ENCODE measurements at places on chromosomes 5 and 9. TPM values are rescaled to one million over a fixed set of nuclear protein-coding genes. Genes with fewer than 3 reads are reported as not detected.

Gene TAF11L5
- not detected for total RNA-seq

Gene ADAMTS2
- total RNA-seq = 27.1 TPM

Gene LSM11
- total RNA-seq = 8.1 TPM

Gene NUDCD2
- 17.8 TPM for total RNA-seq

Gene STC2
- total RNA-seq = 4.2 TPM

Gene TAF11L4
- total RNA-seq = not detected

Gene MELK
- 0.52 TPM for total RNA-seq

Gene WDR38
- total RNA-seq = not detected

Gene LRRC19
- not detected for total RNA-seq

Gene DMRTA1
- 0.24 TPM for total RNA-seq

GRCh38 chr5:122816756-122817155 is 28.7 kb upstream of the SNX24 start:
- no peak for DNase-seq

DNA sequence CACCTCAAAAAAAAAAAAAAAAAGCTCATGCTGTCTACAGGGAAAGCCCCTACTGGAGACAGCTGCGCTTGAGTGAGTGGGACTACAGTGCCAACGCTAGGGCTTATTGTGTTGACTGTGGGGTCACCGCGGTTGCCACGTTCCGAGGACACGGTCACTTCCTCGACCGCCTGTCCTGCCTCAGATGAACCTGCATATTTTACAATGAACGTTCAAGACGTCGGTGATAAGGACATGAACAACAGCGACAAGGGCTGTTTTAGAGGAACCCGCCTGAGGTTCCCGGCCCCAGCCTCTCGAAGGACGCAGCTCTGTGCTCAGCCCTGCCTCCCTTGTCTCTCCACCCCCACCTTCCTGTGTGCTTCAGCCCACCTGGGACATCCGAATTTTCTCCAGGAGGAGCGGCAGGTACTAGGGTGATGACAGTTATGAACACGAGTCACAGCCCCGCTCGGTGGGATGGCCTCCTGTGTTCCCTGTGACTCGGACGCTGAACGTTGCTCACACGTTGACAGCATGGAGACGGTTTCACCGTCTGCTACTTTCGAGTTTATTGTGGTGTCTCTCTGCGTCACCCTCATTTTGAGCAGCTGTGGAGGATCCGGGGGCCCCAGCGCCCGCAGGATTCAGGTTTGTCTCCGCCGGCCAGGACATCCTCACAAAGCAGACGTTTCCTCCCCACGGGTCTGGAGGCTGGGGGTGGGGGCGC is 11.3 kb upstream of the DIPK1B start:
- DNase-seq = no peak

GRCh38 chr5:4700871-4701270 is 439.3 kb upstream of the ADAMTS16 start:
- DNase-seq = no peak

DNA sequence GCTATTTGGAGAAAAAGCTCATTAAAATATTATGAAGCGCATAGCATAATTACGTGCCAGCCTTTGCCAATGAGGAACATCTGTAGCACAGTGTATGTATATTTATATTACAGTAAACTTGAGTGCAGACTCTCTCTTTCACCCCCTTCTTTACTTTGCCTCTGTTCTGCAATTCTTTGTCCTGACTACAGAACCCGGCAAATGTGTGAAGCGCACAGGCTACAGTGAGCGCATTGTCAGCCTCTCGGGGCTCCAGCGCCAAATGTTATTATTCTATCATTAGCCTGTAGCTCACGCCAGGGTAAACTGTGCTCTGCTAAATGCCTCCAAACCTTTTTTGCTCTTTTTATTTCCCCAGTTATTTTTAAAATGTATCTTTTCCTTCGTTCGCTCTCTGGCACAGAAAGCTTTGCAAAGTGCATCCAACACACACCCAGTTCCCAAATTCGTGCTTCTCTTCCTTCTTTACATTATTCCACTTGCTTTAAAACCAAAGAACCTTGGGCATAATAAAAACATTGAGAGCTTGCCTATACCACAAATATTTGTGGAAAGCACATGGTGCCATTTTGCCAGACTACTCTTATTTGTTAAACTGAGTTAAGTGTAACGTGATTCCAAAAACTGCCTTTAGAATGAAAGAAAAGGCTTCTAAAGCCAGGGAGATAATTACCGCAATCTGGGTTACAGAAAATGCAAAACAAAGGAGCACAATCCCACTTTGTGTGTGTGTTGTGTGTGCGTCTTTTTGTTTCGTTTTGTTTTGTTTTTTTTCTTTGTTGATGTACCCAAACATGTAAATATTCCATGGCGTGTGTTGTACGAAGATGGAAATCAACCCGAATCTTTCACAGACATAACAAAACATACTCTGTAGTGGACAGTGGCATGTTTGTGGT is 164.1 kb upstream of the MPDZ start:
- DNase-seq = no peak

GRCh38 chr5:7755958-7756357 is 95.0 kb downstream of the CFAP90 start:
- no peak for DNase-seq

DNA sequence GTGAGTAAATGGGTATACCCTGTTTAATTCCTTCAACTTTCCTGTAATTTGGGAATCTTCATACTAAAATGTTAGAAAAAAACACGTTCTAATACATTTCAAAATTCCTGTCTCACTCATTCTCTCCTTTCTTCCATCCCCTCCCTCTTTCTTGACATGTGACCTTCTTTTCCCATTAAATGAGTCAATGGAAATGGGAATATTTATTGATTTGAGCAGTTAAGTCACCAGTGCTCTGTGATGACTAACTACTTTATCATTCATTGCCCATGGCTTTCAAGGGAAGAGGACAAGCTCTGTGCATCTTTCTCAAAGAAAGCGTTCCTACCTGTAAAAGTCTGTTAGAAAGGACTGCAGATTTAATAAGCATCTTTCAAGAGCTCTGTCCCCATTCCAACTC is 144.4 kb upstream of the MAP3K1 start:
- no peak for DNase-seq

DNA sequence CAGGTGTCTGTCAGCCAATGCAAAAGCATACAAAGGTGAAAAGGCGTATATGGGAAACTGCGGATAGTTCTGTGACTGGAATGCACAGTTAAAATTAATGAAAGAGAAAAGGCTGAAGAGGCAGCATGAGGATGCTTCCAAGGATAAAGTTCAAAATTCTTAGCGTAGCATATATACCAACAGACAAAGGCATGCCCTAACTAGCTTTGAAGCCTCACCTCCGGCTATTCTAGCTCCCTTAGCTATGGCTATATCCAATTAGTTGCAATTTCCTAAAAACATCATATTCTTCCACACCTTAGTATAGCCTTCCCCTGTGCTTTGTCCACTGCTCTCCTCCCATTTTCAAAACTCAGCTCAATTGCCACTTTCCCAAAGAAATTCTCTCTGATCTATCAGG is 1.4 kb upstream of the DNAJA1 start:
- no peak for DNase-seq

- no peak for DNase-seq
Measured at GRCh38 chr5:14004598-14005394, 60.3 kb upstream of the DNAH5 start.

GRCh38 chr9:16243798-16244197 is 626.7 kb downstream of the BNC2 start:
- no peak for DNase-seq

- DNase-seq = no peak
Measured at GRCh38 chr5:35305336-35306020, 75.2 kb upstream of the PRLR start.

DNA sequence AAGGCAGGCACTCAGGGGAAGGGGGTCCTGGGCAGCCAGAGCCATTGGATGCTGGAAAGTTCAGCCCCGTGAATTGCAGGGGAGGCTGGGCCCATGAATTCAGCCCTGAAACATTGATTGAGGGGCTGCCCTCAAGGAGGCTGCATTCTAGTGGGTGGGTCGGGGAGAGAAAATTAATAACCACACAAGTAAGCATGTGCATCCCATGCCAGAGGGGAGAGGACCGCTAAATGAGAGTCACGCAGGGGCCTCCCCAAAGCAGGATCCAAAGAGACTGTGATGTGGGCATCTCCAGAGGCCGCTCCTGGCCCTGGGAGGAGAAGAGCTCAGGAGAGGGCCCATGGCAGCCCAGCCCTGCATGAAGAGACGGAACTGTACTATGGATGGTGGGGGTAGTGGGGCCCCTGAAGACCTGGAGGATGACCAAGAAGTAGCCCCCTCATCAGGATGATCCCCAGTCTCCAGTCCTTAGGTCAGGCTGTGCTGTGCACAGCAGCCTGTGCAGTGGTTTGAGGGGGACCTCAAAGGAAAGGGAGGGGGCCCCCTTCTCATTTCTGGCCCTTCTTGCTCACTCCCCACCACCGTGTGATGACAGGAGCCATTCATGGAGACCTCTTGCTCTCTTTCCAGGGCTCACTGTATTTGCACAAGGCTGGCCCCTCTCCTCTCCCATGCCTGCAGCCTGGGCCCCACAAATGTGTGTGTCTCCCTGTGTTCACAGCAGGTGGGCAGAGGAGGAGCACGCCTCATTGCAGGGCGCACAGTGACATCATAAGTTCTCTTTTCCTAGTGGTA is 233.6 kb upstream of the IRX1 start:
- peak; percentile 26 for DNase-seq

DNA sequence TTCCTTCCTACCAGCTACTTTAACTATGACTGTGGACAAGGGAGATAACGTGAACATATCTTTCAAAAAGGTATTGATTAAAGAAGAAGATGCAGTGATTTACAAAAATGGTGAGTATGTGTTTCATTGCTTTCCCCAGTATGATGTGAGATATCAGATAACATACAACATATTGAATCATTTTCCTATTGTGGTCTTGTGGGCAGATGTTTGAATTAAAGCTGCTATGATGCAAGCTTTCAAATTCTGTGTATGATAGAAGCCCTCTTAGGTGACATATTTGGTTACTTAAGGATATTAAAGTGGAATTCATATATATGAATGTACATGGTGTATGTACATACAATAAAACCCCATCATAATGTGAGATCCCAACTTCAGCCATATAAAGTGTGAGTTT is 59.5 kb downstream of the TEK start:
- DNase-seq = no peak

DNA sequence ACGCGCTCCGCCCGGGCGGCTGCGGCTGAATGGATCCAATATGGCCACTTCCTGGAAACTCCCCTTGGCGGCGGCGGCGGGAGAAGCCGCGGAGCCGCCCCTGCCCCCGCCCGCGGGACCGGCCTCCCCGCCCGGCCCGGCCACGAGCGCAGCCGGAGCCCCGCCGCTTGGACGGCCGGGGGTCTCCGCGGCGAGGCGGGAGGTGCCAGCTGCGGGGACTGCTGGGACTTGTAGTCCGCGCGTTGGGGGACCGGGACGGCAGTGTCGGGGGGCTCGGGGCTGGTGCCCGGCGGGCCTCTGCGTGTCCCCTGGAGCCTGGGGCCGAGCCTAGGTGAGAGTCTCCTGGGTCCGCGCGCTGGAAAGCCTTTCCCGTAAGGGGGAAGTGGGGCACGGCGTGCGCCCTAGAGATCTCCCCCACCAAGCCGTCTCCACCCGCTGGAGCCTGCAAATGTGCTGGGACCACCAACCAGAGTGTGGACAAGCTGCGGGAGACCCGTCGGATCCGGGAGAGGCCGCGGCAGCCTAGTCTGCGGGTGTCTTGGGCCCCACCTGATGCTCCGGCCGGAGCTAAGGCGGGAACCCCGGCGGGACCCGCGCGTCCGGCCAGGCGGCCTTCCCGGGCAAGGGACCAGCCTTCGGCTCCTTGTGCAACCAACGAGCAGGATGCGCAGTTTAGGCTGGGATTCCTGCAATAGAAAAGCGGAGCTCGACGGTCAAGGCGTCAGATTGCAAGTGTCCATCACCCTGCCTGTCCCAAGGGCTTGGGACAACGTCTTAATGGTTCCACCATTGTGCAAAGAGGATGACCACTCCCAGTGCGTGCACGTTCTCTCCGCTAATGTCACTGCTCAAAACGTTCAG is at the start of gene SEPTIN8:
Gene SEPTIN8 (minus strand): TSS at position 31 of the 861 bp plus-strand sequence. CDS start 102 bp downstream, outside the sequence.
- DNase-seq = no peak

DNA sequence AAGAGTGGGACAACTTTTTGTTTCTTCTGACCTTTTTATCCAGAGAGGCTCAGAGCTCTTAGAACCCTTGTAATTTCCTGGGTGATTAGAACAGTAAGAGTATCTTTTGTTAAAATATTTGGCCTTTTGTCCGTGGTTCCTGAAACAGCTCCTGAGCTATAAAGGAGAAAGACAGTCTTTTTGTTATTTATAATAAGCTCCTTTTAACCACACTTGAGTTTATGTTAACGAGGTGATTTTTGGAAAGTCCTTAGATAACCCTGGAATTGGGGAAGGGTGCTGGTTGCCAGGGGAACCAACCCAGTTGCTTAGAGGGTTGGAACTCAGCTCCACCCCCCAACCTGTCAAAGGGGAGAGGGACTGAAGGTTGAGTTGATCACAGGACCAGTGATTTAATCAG is 4.8 kb downstream of the ZNF483 start:
- no peak for DNase-seq

GRCh38 chr9:26061948-26062575 is 383.8 kb upstream of the TUSC1 start:
- DNase-seq = no peak

GRCh38 chr5:115209279-115209678 is 39.6 kb upstream of the TRIM36 start:
- no peak for DNase-seq

- no peak for DNase-seq
Measured at GRCh38 chr9:78865737-78866136, 568.8 kb downstream of the PSAT1 start.

- DNase-seq = no peak
Measured at GRCh38 chr5:10515492-10515891, 48.4 kb upstream of the ANKRD33B start.

DNA sequence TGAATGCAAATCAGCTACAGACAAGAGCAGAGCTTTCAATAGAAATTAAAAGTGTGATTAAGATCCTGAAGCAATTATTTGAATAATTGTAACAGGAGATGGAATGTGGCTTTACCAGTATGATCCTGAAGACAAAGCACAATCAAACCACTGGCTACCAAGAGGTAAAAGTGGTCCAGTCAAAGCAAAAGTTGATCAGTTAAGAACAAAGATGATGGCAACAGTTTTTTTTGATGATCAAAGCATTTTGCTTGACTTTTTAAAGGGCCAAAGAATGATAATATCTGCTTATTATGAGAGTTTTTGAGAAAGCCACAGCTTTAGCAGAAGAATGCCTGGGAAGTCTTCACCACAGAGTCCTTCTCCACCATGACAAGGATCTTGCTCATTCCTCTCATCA is 409.2 kb downstream of the CSNK1G3 start:
- DNase-seq = no peak

DNA sequence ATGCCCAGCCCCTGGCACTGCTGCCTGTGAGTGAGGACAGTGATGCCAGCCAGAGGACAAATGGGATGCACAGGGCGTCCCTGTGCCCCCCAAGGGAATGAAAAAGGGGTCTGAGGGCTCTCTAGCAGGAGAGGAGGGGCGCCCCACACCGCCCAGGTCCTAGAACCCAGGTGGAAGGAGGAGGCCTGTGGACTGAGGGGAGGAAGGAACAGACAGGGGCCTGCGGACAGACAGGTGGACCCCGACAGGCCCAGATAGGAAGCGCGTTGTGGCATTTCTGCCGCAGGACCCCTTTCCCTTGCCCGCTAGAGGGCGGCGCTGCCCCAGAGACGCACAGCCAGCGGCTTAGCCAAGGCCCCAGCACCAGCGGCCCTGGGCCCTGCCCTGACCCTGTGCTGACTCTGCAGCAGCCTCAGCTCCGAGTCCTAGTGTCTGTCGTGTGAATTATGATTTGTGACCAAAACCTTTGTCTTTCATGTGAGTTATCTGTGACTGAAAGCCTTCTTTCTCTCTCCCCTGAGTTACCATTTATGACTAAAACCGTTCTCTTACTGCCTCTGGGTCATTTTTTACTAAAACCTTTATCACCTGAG is 30.7 kb downstream of the TRIP13 start:
- peak; percentile 95 for DNase-seq

GRCh38 chr9:113876151-113876992 is at the start of gene ZNF618:
ZNF618 (plus strand) TSS chr9:113876309; CDS start chr9:113876381, 72 bp downstream.
- DNase-seq = no peak

Measured in posterior vena cava (tissue), 2 donors.